Left ventricle myocardium inferior (tissue), 1 donor: ENCODE measurements at places on chromosomes 7 and 10. TPM values are rescaled to one million over a fixed set of nuclear protein-coding genes. Genes with fewer than 3 reads are reported as not detected.
A peak's percentile ranks its signal among the peaks of the same experiment; 100 is the strongest.

DNA sequence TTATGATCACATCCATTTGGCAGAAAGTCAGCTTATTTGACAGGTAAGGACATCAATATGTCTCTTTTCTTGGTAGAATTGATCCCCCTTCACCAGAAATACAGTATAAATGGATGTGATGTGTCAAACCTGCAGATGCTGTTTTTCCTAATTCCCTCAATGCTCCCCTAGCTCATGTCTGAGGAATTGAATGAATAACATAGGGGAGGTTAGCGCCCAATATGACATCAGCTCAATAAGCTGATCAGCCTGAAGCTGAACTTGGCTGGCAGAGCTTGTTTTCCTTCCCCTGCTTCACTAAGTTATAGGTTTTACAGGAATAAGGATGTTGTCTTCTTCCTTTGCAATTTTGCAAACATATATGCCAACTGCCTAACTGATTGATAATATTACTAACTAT is 132.5 kb downstream of the REEP3 start:
- no peaks in the 10 kb centered on the region for H3K27me3 ChIP-seq
- no peaks in the 10 kb centered on the region for H3K4me1 ChIP-seq
- no peaks in the 10 kb centered on the region for H3K36me3 ChIP-seq
- DNase-seq, result no peak

GRCh38 chr10:78072504-78072903 is 38.8 kb downstream of the RPS24 start:
- no peak overlapping the region for H3K27ac ChIP-seq
- no peaks in the 10 kb centered on the region for H3K27me3 ChIP-seq
- no peak for DNase-seq
- H3K4me3 ChIP-seq, result no peak overlapping the region

- H3K4me1 ChIP-seq, result no peaks in the 10 kb centered on the region
- no peaks in the 10 kb centered on the region for H3K27me3 ChIP-seq
- no peak for DNase-seq
- no peaks in the 10 kb centered on the region for H3K36me3 ChIP-seq
- H3K27ac ChIP-seq, result no peak overlapping the region
These were observed 55.5 kb downstream of the WDFY4 start for GRCh38 chr10:48740015-48740707.

DNA sequence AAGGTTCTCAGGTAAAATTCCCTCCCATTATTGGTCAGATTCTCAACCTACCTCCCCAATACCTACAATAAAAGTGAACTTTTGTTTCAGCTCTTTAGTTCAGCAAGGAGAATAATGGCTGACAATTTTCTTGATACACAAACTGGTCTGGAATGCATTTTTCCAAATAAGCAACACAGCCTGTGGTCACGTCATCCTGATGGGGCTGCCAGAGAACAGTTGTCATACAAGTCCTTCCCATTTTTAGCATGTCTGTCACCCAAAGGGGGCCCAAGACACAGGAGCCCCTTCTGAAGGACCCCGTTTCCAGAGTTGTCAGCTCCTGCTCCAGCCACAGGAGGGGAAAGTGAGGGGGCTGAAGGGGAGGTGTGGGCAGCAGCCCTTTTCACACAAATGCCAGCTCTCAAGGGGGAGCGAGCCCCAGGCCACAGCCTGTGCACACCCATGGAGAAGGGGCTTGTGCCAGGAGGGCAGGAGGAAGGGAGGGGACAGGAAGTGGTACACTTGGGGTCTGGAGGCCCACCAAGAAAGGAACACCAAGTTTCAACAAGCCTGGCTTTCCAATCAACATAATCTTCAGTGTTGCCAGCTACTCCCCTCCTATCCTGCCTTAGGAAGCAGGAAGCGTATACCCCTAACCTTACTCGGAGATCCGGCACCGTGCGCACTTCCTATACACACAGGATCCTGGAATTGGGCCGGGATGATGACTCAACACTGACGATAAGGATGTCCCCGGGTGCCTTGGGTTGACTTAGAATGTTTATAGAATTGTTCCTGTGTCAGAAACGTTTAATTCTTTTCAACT is 43.4 kb upstream of the PDLIM1 start:
- H3K27me3 ChIP-seq, result no peaks in the 10 kb centered on the region
- peak; percentile 75 for DNase-seq
- H3K36me3 ChIP-seq, result peaks cover 60% of the 10 kb centered on the region
- H3K4me3 ChIP-seq, result peak overlapping the region; percentile 27

DNA sequence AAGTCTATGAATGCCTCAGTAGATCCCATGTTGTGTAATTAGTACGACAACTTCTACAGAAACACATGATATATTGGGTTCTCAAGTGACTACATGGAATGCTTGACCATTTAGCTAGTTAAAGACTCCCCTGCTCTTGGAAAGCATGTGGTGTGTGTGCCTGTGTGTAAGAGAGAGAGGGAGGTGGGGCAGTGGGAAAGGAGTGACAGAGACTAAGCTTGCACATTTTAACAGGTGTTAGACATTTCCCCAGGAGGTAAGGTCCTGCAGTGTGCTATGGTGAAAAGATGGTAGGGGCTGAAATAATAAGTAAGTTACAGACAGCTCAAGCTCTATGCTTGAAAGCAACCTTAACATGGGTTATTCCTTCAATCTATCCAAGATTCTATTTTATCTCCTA is 241.7 kb upstream of the GHITM start:
- H3K27me3 ChIP-seq, result no peaks in the 10 kb centered on the region
- no peak overlapping the region for H3K4me3 ChIP-seq
- no peaks in the 10 kb centered on the region for H3K36me3 ChIP-seq
- DNase-seq, result no peak

DNA sequence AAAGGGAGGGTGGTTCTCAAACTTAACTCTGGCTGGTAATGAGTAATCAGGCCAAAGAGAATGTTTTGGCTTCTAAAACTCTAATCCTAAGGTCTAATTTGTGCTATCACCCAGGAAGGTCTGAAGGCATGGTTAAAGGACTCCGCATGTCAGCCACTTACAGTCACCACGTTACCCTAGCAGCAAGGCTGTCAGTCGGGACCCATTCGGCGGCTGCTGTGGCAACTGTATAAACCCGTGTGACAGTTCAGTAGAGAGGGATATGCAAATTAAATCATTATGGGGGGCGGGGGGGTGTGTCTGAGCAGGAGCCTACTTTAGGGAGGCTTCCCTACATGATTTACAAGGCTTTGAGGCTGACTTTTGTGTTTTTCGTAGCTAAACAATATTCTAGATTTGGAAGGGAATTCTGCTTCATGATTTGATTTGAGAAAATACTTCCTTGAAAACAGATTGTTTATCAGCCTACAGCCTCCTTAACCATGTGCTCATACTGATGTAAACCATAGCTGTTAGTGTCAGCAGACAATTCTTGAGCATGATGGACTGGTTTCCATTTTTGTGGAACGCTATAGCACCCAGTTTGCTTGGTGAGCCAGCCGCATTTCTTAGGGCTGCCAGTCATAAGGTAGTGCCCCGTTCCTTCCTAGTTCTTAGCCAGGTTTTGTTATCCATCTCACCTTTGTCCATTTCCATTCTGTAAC is 284.4 kb downstream of the USP6NL start:
- H3K27ac ChIP-seq, result no peak overlapping the region
- H3K27me3 ChIP-seq, result no peaks in the 10 kb centered on the region
- DNase-seq, result no peak
- peaks cover 40% of the 10 kb centered on the region for H3K4me1 ChIP-seq

DNA sequence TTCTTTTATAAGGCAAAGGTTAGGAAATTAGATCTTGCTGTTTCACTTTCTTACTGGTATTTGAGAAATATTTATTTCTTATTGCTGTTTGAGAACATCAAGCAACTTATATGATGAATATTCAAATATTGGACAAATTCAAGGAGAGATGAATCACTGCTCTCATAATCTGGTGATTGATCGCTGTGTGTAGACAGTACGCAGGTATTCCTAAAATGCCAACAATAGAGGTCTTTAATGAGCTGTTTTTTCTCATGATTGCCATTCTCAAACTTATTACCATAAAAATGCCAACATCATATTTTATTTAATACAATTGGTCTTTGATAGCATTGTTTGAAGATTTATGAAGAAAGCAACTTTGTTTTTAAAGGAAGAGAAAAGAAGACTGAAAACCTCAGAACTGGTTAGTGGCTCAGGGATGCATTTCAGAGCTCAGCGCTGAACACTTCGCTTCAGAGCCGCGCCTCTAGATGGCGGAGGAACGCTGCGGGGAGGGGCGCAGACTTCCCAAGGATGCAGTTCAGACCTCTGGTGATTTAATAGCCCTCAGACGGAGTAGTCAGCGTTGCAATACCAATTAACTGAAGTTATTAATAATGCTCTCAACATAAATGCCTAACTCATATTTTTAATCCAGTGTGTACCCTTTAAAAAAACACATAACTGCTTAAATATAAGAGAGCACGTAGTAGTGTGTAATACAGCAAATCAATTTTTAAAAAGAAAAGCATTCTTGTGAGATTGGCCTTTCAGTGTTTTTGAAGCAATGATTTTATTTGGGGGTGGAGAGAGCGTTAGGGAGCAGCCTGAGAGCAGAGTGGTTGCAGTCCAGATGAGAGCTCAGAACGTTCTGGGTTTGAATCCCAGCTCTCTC is 38.5 kb upstream of the STEAP4 start:
- H3K27ac ChIP-seq, result no peak overlapping the region
- H3K4me1 ChIP-seq, result no peaks in the 10 kb centered on the region
- H3K4me3 ChIP-seq, result no peak overlapping the region
- DNase-seq, result peak; percentile 57

DNA sequence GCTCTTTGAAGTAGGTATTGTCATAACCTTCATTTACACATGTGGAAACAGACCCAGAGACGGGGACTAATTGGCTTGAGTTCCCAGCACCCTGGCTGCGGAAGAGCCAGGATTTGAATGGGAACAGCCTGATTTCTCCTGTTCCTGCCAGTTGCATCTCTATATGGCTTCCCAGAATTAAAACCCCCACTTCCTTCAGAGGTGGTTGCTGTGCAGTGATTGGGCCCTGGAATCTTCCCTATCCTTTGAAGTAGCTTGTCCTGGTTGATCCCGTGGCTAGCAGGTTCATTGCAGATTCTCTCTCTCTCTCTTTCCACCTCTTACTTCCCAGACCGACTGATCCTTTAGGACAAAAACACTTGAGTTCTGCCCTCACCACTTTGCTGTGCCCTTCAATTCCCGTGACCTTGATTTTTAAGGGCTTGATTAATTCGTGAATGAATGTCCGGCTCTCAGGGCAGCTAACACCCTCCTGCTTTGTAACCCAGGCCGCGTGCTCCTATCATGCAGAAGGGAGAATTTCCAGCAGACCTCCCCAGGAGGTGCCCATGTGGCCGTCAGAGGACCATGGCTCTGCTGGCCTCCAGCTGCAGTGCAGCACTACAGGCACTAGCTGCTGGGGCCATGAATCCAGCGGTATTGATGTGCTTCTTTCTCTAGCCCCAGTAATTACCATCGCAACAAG is 120.6 kb upstream of the AGK start:
- peak overlapping the region; percentile 56 for H3K27ac ChIP-seq
- H3K36me3 ChIP-seq, result no peaks in the 10 kb centered on the region
- no peak overlapping the region for H3K4me3 ChIP-seq
- no peak for DNase-seq
- peaks cover 27% of the 10 kb centered on the region for H3K4me1 ChIP-seq

DNA sequence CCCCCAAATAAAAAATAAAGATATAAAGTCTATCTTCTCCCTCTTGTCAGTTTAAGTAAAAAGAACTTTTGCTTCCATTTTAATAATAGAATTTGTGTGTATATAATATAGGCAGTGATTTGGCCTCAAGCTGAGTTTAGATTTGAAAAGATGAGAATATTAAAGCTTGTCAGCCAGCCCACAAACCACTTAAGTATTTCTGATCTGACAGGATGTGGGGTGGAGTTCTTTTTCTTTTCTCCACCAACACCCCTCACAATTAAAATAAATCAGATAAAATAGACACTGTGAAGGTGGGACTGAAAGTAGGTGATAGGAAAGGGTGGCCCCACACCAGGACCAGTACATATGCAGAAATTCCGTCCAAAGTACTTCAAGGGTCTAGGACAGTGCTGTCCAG is 714.1 kb downstream of the AUTS2 start:
- H3K4me1 ChIP-seq, result no peaks in the 10 kb centered on the region
- no peak overlapping the region for H3K4me3 ChIP-seq
- no peak for DNase-seq
- H3K36me3 ChIP-seq, result no peaks in the 10 kb centered on the region
- no peak overlapping the region for H3K27ac ChIP-seq
- H3K27me3 ChIP-seq, result no peaks in the 10 kb centered on the region

DNA sequence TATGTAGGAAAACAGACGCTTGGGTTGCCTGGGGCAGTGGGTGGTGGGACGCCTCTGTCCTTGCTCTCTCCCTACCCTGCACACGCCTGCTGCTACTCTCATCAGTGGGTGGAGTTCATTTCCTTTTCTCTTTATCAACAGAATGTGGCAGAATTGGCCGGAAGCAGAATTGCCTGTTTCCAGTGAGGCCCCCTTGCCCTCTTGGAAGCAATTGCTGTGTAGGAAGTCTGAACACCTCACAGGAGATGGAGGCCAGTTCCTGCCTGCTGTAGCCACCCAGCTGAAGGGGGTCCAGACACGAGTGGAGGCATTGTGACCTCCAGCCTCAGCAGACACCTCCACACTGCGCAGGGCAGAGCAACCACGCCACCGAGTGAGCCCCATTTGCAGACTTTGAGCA is 331.6 kb upstream of the ZNF32 start:
- H3K4me1 ChIP-seq, result peaks cover 27% of the 10 kb centered on the region
- DNase-seq, result no peak
- H3K36me3 ChIP-seq, result no peaks in the 10 kb centered on the region
- H3K4me3 ChIP-seq, result no peak overlapping the region
- H3K27me3 ChIP-seq, result no peaks in the 10 kb centered on the region

GRCh38 chr7:47480576-47481538 is 101.1 kb downstream of the TNS3 start:
- peak overlapping the region; percentile 87 for H3K27ac ChIP-seq
- no peak for DNase-seq
- no peaks in the 10 kb centered on the region for H3K27me3 ChIP-seq
- H3K4me3 ChIP-seq, result no peak overlapping the region
- H3K36me3 ChIP-seq, result no peaks in the 10 kb centered on the region
- peaks cover 94% of the 10 kb centered on the region for H3K4me1 ChIP-seq

- no peaks in the 10 kb centered on the region for H3K27me3 ChIP-seq
- peaks cover 66% of the 10 kb centered on the region for H3K4me1 ChIP-seq
- no peak for DNase-seq
- H3K4me3 ChIP-seq, result no peak overlapping the region
- H3K27ac ChIP-seq, result peak overlapping the region; percentile 80
These were observed 209.1 kb downstream of the CREB5 start for GRCh38 chr7:28621369-28621841.

- no peak overlapping the region for H3K27ac ChIP-seq
- no peaks in the 10 kb centered on the region for H3K4me1 ChIP-seq
- H3K27me3 ChIP-seq, result no peaks in the 10 kb centered on the region
- no peaks in the 10 kb centered on the region for H3K36me3 ChIP-seq
- H3K4me3 ChIP-seq, result no peak overlapping the region
These were observed 323.9 kb upstream of the GLI3 start for GRCh38 chr7:42560866-42561265.

The CFAP70 gene
- total RNA-seq, result 2.0 TPM

The LAMB1 gene
- total RNA-seq, result 60.0 TPM

The TMEM270 gene
- total RNA-seq, result not detected

The SVIL gene
- 403 TPM for total RNA-seq

The ZNF239 gene
- total RNA-seq, result 1.5 TPM
